Activated CD4-positive, alpha-beta memory T cell treated with anti-CD3 and anti-CD28 coated beads for 36 hours (primary cell): ENCODE measurements at places on chromosomes 6 and 20. TPM values are rescaled to one million over a fixed set of nuclear protein-coding genes. Genes with fewer than 3 reads are reported as not detected.

The ELOVL4 gene
- total RNA-seq, result 1.6 TPM

GRCh38 chr20:813390-813789 is 20.1 kb upstream of the FAM110A start:
- H3K4me3 ChIP-seq, result no peak overlapping the region
- no peaks in the 10 kb centered on the region for H3K4me1 ChIP-seq
- H3K27ac ChIP-seq, result no peak overlapping the region
- DNase-seq, result no peak
- peaks cover 20% of the 10 kb centered on the region for H3K27me3 ChIP-seq
- H3K36me3 ChIP-seq, result no peaks in the 10 kb centered on the region

The SMLR1 gene
- not detected for total RNA-seq

DNA sequence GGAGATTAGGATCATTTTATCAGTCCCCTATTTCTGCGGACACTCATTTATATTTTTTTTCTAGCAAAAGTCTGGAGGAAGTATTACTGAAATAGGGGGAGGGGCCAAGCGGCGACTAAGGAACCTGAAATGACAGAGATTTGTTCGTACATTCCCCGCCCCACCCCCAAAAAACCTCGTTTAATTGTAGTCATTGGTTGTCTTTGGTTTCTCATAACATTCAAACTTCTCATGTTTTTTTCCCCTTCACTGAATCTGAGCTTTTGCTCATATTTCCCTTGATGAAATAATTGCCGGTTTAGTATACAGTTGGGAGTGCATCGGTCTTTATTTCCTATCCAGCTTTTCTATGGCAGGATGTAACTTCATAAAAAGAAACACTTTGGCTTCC is 768 bp upstream of the FYN start:
- peak; percentile 81 for DNase-seq
- peak overlapping the region; percentile 98 for H3K4me3 ChIP-seq
- peak overlapping the region; percentile 94 for H3K27ac ChIP-seq
- H3K36me3 ChIP-seq, result peaks cover 25% of the 10 kb centered on the region
- peaks cover 23% of the 10 kb centered on the region for H3K4me1 ChIP-seq

- no peaks in the 10 kb centered on the region for H3K36me3 ChIP-seq
- H3K4me1 ChIP-seq, result no peaks in the 10 kb centered on the region
- peaks cover 52% of the 10 kb centered on the region for H3K27me3 ChIP-seq
- no peak overlapping the region for H3K4me3 ChIP-seq
Observed at GRCh38 chr20:56928007-56928406, 298.9 kb downstream of the TFAP2C start.

DNA sequence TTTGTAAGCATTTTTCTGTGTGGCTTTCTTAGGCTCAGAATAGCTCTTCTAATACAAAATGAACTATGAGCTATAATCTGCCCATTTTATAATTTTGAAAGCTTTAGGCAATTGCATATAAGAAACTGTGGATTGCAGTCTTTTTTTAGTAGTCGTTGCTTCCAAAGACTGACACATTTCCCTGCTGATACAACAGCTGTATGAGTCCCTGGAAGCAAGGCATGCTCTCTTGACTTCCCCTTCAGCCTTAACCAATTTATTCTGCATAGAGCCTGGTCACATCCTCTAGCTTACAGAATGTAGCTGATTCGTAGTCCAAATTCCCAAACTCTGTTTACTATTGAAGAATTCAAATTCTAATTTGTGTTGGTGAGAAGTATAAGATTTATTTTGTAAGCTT is 155.3 kb upstream of the EYA4 start:
- H3K27ac ChIP-seq, result no peak overlapping the region
- H3K27me3 ChIP-seq, result peaks cover 4% of the 10 kb centered on the region
- no peaks in the 10 kb centered on the region for H3K36me3 ChIP-seq
- DNase-seq, result no peak

DNA sequence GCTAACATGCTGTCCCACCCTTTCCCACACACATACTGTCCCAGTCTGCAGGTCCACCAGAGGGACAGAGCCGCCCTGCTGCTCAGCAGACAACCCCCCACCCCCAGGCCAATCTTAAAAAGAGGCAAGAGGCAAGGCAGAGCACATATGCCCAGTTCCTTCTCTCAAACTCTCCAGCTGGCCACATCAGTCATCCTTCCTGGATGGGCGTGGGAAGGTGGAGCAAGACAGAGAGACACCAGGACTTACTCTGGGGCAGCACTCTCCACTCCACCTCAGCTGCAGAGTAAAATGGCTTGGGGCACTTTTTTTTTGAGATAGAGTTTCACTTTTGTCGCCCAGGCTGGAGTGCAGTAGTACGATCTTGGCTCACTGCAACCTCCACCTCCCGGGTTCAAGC is 10.8 kb downstream of the MOCS3 start:
- H3K27ac ChIP-seq, result no peak overlapping the region
- no peaks in the 10 kb centered on the region for H3K36me3 ChIP-seq
- H3K4me1 ChIP-seq, result no peaks in the 10 kb centered on the region
- no peaks in the 10 kb centered on the region for H3K27me3 ChIP-seq

DNA sequence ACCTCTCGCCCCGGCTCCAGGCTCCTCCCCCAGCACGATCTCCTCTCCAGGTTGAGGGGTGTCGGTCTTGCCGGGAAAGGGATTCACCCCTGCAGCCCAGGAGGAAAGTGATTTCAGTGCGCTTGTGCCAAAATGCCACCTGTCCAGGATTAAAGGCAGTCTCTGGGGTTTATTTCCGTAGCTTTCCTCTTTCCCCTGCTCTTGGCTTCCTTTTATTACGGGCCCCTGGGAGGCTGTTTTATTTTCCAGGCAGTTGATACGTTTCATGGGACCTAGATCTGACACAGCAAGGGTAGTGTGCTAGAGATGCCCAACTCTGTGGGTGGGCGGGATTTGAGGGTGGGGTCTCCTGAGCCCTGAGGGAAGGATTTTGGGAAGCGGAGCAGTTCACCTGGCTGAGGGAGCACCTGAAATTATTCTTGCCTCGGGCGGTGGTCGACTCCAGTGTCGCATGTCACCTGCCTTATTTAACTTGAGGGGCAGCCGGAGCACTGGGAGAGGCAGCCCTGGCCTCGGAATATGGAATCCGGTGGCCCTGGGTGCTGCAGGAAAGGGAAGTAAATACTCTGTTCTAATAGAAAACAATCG is 9.5 kb upstream of the NKX2-2 start:
- no peak for DNase-seq
- peaks cover 22% of the 10 kb centered on the region for H3K4me1 ChIP-seq
- peak overlapping the region; percentile 52 for H3K4me3 ChIP-seq
- H3K36me3 ChIP-seq, result no peaks in the 10 kb centered on the region

The DEFB124 gene
- not detected for total RNA-seq

DNA sequence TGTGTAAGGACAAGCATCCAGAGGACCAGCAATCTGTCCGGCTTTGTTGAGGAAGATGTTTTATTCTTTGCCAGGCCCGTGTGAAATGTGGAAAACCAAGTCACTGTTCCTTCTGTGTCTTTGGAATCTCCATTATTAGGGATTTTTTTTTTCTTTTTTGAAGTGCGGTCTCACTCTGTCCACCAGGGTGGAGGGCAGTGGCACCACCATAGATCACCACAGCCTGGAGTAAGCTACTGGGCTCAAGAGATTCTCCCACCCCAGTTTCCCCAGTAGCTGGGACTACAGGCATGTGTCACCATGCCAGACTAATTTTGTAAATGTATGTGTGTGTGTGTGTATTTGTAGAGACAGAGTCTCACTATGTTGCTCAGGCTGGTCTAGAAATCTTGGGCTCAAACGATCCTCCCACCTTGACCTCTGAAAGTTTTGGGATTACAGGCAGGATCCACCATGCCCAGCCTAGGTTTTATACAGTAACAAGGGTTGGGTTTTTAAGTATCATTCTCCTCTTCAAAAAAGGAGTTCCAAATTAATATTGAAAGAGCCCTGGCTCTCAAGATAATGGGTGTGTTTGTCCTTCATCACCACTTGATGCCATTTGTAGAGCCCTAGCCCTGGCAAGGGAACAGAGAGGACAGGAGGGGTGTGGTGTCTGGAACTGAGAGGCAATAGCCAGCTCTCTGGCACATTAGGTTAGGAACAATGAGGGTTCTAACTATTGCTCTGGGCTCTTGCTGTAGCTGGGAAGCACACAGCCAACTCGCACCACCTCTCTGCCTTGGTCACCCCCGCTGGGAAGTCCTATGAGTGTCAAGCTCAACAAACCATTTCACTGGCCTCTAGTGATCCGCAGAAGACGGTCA is 3.1 kb downstream of the LAMP5 start:
- no peak overlapping the region for H3K27ac ChIP-seq
- H3K4me3 ChIP-seq, result no peak overlapping the region
- DNase-seq, result no peak
- H3K4me1 ChIP-seq, result no peaks in the 10 kb centered on the region
- H3K36me3 ChIP-seq, result no peaks in the 10 kb centered on the region

DNA sequence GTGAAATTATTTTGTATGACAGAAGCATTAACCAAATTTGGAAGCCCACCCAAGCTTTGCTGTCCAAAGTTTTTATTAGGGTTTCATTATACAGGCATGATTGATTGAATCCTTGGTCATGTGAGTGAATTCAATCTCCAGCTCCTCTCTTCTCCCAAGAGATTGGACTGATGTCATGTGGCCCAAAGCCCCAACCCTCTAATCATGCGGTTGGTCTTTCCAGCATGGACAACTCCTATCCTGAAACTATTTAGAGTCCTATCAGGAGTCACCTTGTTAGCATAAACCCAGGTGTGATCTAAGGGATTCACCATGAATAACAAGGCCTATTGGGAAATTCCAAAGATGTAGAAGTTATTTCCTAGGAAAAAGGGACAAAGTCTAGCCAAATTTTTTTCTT is 10.6 kb downstream of the POLR3F start:
- no peak overlapping the region for H3K27ac ChIP-seq
- H3K27me3 ChIP-seq, result no peaks in the 10 kb centered on the region
- DNase-seq, result no peak
- no peaks in the 10 kb centered on the region for H3K4me1 ChIP-seq
- H3K36me3 ChIP-seq, result peaks cover 35% of the 10 kb centered on the region
- no peak overlapping the region for H3K4me3 ChIP-seq

The PNLDC1 gene
- 0.29 TPM for total RNA-seq

GRCh38 chr6:15244620-15245360 is 1.1 kb upstream of the JARID2 start:
- peaks cover 1% of the 10 kb centered on the region for H3K27me3 ChIP-seq
- peak overlapping the region; percentile 94 for H3K27ac ChIP-seq
- H3K36me3 ChIP-seq, result peaks cover 28% of the 10 kb centered on the region
- peaks cover 12% of the 10 kb centered on the region for H3K4me1 ChIP-seq
- H3K4me3 ChIP-seq, result peak overlapping the region; percentile 100

DNA sequence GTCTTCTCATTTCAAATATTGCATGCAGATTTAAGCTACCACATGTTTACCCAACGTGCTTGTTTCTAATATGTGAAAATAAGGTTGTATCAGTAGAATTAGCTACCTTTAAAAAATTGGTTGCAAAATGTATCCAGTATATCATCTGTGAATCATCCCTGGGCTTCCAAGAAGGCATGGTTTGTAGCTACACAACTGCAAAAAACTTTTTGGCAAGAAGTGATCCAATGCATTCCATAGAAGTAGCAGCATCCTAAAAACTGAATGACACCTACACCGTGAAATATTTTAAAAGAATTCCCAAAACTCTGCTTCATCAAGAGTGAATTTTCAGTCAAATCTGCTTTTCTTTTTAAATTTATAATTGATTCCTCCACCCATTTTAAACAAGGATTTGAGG is 89.1 kb downstream of the AIG1 start:
- peaks cover 2% of the 10 kb centered on the region for H3K36me3 ChIP-seq
- H3K4me1 ChIP-seq, result peaks cover 6% of the 10 kb centered on the region
- H3K27ac ChIP-seq, result no peak overlapping the region
- no peak for DNase-seq
- H3K4me3 ChIP-seq, result no peak overlapping the region

DNA sequence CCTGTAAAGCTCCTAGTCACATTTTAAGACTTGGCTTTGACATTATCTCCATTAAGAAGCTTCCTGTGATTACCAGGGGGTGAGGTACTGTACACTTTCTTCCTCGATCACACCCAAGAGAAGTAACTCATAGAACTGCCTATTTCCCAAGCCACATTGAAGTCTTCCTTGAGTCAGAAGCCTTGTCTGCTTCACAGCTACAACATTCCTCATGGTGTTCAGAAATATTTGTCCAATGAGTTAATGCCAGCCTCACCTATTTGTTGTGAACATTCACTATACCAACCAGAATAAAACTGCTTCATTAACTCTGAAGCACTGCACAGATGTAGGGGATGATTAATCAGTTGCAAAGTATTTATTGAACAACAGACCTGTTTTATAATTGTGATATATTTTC is 622.3 kb downstream of the PTPRT start:
- no peaks in the 10 kb centered on the region for H3K4me1 ChIP-seq
- no peaks in the 10 kb centered on the region for H3K36me3 ChIP-seq
- no peak overlapping the region for H3K4me3 ChIP-seq
- no peak for DNase-seq
- no peak overlapping the region for H3K27ac ChIP-seq
- no peaks in the 10 kb centered on the region for H3K27me3 ChIP-seq

DNA sequence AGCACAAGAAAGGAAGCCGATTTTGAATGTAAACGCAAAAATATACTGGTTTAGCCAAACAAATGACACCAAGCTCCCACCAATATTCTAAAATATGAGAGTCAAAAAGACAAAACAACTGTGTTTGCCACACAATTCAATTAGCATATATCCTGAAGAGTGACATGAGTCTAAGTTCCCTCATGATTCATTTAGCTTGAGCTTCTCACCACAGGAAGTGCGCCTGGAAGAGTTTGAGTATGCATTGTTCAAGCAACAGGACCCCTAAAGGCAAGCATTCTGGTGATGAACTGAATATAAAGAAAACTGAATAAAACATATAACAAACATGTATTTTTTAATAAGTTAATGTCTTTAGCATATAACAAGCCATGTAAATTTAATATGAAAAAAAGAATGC is 115.2 kb upstream of the RUNX2 start:
- no peak overlapping the region for H3K27ac ChIP-seq
- no peak for DNase-seq
- H3K27me3 ChIP-seq, result no peaks in the 10 kb centered on the region
- H3K4me1 ChIP-seq, result peaks cover 5% of the 10 kb centered on the region

The UNC5CL gene
- 2.4 TPM for total RNA-seq

- peaks cover 26% of the 10 kb centered on the region for H3K4me1 ChIP-seq
- DNase-seq, result no peak
- no peak overlapping the region for H3K4me3 ChIP-seq
- no peaks in the 10 kb centered on the region for H3K27me3 ChIP-seq
- H3K36me3 ChIP-seq, result peaks cover 14% of the 10 kb centered on the region
- no peak overlapping the region for H3K27ac ChIP-seq
Observed at GRCh38 chr6:145733207-145733606, 2.1 kb downstream of the EPM2A start.

DNA sequence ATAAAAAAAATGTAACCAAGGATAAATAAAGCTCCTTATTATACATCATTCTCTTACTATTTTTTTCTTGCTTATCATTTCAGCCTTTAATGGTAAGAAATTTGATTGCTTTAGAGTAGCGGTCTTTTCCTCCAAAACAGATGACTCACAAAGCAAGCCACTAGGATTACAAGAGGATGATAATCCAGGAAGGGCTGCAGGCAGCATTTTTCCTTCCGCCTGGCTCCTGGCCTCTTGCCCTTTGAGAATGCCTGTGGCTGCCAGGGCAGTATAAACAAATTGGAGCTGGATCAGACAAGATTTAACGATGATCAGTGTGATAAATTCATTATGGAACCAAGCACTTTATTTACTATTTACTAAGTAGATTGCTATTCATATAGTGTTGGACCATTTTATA is 9.7 kb upstream of the FBXL4 start:
- H3K36me3 ChIP-seq, result no peaks in the 10 kb centered on the region
- H3K27ac ChIP-seq, result no peak overlapping the region
- no peaks in the 10 kb centered on the region for H3K27me3 ChIP-seq

The HCK gene
- not detected for total RNA-seq
